ENCODE measurements at places on chromosomes 4 and X.

- DNase-seq, result no peak
Observed at GRCh38 chr4:118586357-118586790, 98.8 kb upstream of the METTL14 start.

GRCh38 chrX:111265486-111265885 lies 4.8 kb downstream of the CAPN6 start:
- no peak for DNase-seq

- peak; percentile 68 for DNase-seq
Observed at GRCh38 chrX:119118780-119119395, 8.7 kb downstream of the KIAA1210 start.

DNA sequence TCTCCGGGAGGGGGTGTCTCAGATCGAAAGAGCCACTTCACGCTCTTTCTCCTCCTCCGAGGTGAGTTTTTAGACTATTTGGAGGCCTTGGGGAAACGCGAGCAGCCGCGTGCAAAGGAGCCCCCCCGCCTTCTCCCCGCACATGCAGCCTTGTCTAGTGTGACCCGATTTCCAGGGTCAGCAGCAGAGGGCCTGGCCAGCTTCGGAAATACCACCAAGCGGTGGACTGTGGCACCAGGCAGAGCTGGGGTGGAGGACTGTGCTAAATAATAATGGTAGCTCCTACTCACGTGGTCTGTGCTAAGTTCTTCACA lies 79.3 kb upstream of the BCOR start:
- DNase-seq, result no peak

DNA sequence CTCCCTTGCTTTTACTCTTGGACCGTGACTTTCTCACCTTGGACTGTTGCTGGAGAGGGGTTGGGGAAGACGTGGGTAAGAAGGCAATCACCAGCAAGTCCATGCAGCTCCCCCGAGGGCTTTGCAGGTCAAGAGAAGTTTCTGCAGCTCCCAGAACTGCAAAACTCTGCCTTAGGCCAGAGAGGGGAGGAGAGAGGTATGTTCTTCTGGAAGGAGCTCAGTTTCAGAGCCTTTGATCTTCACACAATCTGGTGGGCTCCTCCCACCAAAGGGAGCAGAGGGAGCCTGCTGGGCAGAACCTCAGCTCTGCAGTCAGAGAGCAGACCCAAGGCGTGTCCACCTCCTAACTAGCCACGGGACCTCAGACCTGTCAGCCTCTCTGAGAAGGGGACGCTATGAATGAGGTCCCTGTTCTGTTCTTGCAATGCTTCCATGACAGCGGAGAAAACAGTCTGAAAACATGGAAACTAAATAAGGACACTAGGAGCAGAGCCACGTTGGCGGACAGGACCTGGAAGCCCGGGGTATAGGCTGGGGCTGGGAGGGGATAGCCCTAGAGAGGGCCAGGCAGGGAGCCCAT lies 92.8 kb downstream of the EVC2 start:
- peak; percentile 7 for DNase-seq

- no peak for DNase-seq
Observed at GRCh38 chrX:113389846-113390245, 549.2 kb upstream of the AMOT start.

DNA sequence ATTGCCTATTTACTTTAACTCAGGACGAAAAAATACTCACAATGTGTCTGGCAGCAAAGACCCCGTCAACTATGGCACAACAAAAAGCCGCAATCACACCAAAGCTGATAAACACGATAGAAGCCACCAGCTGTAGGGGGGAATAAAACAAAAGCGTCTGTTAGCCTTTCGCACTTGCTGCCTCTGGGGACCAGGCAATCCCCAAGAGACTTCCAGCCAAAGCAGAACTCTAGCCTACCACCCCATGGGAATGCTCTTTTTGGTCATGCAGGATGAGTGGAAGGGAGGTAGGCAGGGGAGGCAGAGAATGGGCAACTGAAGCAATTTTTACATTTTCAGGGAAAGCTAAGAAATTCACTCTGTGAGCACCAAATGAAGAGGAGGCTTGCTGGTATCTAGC lies 20.1 kb downstream of the TMEM255A start:
- no peak for DNase-seq

GRCh38 chr4:70927502-70928137 lies 25.5 kb downstream of the MOB1B start:
- no peak for DNase-seq

DNA sequence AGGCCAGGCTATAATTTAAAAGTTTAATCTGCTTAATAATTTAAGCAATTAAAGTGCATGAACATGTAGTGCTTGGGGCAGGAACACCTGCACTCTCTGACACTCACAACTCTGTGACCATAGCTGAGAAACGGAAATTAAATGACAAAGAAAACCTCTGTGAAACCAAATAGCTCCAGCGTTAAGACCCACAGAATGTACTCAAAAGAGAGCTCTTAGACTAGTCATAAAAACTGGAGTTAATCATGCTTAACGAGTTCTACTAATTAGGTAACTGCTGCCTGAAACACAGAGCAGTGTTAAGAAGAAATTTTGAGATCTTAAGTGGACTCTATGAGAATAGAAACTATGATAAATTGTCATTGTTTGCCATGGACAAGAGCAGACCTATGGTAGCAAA lies 174.4 kb upstream of the SPIN4 start:
- no peak for DNase-seq

- DNase-seq, result no peak
Observed at GRCh38 chrX:135346975-135347374, 37.7 kb downstream of the ETDC start.

DNA sequence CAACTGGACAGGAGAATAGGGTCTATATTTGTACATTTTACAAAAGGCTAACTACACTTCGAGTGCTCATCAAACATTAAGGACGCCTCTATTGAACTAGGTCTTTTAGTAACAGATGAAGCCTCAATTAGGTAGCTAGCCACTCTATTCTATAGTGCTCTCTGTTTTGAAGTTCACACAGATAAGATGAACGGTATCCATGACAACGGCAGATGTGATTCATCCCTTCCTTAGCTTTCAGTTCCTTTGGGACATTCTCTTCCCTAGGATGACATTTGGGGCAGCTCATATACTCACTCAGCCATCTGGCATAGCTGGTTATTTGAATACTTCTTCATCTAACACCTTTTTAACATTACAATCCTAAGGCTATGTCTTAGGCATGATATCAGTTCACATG lies 62.4 kb upstream of the WDFY3 start:
- DNase-seq, result no peak

All from nephron progenitor cell (in vitro differentiated cells).